Stimulated activated CD4-positive, alpha-beta T cell treated with anti-CD3 and anti-CD28 coated beads, TNF-alpha, amount 100 ng/mL, for 48 hours (primary cell): ENCODE measurements at places on chromosomes 12 and 14.
A peak's percentile ranks its signal among the peaks of the same experiment; 100 is the strongest.

- no peak for DNase-seq
Observed at GRCh38 chr12:118521036-118521370, 144.6 kb downstream of the SUDS3 start.

DNA sequence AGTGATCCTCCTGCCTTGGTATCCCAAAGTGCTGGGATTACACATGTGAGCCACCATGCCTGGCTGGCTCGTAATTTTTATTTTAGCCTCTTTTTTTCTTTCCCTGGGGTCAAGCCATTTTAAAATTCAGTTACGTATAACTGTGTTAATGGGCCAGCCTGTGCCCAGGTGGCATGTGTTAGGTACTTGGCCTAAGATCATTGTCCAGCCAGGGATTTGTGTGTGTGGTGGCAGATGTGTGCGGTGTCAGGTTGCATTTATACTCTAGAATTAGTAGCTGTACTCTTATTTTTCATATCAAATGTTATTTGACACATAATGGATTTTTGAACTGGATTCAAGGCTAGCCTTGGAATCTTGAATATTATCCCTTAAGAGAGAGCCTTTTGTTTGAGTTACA, 69.3 kb downstream of the FBXO34 start:
- no peak for DNase-seq

GRCh38 chr12:105205322-105206048, 30.5 kb downstream of the APPL2 start:
- DNase-seq = no peak

DNA sequence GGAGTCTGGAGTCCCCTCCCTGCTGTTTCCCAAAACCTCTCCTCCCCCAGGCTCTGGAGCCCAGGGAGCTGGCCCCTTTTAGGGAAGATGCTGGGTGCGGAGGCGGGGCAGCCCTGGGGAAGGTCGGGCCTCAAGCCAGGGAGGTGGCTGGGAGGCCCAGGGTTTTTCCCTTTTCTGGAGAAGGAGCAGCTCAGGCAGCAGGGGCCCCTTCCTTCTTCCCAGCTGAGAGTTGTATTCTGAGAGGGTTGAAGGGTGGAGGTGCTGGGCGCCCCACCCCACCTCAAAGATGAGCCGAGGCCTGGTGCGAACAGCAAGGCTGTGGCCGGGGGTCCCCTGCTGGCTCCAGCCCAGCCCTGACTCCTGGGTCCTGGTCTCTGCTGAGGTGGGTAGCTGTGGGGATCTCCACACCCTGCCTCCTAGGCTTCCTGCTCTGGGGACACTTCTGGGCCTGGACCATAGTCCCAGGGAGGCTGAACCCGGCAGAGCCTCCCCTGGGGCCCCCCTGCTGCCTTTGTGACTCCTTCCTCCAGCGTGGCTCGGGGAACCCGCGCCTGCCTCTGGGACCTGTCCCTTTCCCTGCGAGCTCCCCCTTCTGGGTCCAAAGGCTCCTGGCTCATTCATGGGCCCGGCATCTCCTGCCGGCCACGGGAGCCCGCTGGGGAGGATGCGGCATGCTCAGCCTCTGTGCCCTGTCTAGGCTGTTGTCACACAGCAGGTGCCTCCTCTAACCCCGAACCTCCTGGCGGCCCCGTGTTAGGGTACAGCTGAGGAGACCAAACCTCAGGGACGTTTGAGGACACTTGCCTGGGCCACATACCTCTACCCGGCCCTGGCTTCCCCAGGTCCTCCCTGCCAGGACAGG, 4.4 kb downstream of the TRMT61A start:
- no peak for DNase-seq

DNA sequence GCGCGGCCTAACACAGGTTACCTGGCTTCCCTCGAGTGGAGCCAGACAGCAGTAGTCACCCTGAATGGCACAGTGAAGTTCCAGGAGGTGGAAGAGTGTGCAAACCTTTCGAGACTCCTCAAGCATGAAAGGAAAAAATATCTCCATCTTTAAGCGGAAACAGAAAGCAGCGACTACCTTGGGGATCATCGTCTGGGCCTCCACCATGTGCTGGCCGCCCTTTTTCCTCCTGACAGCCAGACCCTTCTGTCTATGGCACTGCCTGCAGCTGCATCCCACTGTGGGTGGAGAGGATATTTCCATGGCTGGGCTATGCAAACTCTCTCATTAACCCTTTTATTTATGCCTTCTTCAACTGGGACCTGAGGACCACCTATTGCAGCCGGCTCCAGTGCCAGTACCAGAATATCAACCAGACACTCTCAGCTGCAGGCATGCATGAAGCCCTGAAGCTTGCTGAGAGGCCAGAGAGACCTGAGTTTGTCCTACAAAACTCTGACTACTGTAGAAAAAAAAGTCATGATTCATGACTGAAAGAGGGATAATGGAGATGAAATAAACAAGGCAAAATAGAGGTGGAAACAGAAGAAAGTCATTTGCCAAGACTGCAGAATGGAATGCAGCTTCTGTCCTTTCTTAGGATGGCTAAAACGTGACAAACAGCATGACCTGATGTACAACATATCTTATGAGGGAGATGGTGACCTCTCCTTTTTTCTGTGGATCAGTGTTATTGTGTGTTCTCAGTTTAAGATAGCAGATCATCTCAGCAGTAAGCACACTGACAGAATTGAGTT, 2.4 kb upstream of the HEBP1 start:
- DNase-seq = no peak

GRCh38 chr12:122079033-122079531, 526 bp downstream of the MLXIP start:
- no peak for DNase-seq

- DNase-seq = no peak
Observed at GRCh38 chr12:40138526-40138925, 32.6 kb upstream of the SLC2A13 start.

DNA sequence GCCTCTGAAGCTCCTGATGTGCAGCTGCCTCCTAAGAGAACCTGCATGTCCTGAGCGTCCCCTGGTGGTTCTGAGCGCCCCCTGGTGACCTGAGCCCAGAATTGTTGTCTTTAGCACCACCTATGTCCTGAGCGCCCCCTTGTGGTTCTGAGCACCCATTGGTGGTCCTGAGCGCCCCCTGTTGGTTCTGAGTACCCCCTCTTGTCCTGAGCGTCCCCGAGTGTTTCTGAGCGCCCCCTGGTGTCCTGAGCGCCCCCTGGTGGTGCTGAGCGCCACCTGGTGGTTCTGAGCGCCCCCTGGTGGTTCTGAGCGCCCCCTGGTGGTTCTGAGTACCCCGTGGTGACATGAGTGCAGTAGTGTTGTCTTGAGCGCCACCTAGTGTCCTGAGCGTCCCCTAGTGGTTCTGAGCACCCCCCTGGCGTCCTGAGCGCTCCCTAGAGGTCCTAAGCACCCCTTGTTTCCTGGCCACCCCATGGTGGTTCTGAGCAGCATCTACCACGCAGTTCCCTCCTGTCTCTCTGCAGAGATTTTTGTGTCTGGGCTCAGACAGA, 782.5 kb downstream of the TMEM121 start:
- DNase-seq = peak; percentile 95

GRCh38 chr14:77469067-77469505, 11.2 kb downstream of the AHSA1 start:
- DNase-seq = no peak

- no peak for DNase-seq
Observed at GRCh38 chr14:39038542-39038941, 64.5 kb downstream of the SEC23A start.

DNA sequence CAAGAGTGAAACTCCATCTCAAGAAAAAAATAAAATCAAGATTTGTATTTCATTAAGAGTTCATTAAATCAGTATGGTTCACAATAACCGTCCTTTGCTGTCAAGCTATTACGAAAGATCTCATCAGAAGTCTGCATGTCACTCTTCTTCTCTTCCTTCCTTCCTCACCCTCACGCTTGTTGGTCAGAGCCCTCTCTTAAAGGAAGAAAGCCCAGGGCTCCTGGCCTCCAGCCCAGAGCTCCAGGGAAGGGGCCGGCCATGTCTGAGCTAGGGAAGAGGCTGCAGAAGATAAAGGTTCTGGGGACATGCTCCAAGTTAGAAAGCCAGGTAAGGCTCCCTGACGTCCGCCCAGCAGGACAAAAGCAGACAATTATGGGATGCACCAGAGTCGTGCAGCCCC, 43.1 kb upstream of the DLK1 start:
- DNase-seq = no peak

DNA sequence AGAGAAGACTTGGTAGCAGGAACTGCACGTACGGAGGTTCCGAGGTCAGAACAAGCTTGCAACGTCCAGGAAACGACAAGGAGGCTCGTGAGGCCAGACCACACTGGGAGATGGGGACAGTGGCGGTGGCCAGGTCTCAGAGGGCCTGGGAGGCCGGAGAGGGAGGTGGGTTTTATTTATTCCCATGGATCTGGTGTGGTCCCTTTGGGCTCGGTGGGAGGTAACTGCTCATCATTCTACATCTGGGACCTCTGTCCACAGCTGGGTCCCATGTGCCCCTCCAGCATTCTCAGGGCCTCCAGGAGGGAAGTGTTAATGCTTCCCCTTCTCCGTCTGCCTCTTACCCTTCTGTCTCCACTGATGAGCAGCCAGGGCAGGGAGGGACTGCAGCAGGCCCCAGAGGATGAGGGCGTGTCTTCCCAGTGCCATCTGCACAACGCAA, 35.7 kb upstream of the NCOR2 start:
- no peak for DNase-seq

DNA sequence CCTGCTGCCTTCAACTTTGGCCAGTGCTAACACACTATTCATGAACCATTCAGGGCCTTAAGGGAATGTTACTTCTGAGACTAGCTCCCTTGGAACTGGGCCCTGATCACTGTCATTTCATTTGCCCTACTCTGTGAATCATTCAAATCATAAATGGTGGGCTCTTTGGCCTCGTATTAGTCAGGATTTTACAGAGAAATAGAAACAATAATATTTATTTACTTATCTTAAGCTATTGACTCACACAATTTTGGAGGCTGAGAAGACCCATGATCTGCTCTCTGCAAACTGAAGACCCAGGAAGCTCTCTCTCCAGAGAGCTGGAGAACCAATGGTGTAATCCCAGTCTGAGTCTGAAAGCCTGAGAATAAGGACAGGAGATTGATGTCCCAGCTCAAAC, 398.5 kb downstream of the LRIG3 start:
- DNase-seq = no peak

- no peak for DNase-seq
Observed at GRCh38 chr12:79194595-79194994, 330.0 kb downstream of the SYT1 start.

DNA sequence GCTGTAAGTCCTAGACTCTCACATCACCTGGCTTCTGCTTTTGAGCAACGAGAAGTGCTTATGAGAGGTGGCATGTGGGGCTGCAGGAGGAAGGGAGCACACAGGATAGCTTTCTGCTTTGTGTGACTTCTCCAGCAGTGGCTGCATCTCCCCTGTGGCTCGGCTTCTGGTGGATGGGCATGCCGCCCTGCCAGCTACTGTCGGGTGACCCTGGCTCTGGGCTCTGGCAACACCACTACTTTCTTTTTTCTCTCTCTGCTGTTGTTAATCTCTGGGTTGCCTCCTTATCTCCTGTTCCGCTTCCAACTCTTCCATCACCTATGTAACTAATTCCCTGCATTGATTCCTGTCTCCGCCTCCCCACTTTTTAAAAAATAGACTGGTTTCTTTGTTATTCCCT, 209.1 kb upstream of the DAAM1 start:
- no peak for DNase-seq

DNA sequence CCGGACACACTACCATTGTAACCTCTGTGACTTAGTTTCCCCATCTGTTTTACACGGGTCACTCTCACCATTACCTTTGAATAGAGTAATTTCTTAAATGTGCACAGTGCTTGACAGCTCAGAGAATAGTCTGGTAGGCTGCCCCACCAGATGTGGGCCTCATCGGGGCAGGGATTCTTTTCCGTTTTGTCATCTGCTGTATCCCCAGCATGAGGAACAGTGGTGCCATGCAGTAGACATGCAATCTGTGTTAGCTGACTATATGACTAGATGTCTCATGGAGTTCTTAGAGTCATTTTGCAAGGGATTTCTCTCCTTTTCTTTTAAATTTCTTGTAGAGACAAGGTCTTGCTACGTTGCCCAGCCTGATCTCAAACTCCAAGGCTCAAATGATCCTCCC, 44.9 kb upstream of the PLEKHG3 start:
- DNase-seq = no peak
